ENCODE measurements at places on chromosomes 2 and 18.

DNA sequence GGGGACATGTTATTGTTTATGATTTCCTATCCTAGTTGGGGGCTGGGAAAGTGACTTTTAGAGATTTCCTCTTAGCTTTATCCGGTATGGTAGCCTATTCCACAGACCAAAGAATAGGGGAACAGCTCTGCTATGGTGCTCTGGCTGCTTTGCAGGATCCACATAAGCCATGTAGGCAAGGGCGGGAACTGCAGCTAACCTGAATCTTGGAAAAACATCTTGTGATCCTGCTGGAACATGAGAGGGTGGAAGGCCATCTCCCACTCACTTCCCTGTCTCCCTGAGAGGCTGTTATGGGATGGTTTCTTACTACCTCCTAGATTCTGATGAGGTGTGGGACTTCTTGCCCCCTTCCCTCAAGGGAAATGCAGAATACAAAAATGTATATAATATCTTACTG lies 2.0 kb upstream of the DARS1 start:
- DNase-seq = no peak

GRCh38 chr18:76923485-76924085 lies 101.2 kb downstream of the ZNF236 start:
- peak; percentile 18 for DNase-seq

DNA sequence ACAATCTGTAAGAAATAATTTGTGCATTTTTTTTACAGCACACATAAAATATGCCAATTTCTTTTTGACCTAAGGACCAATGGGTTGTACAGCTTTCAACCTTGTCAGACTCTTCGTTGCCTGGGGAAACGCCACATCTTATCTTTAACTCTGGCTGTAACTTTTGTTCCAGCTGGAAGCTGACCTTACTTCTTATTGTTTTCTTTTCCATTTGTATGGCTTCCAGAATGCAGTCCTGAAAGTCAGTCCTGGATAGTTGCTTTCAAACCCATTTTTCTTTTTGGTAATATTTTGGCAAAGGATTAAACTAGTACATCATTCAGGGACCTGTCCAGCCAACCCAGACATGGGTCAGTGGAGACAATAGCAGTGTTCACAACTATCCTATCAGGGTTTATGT lies 686.5 kb upstream of the CDH2 start:
- DNase-seq = no peak

GRCh38 chr2:6627316-6627715 lies 238.4 kb downstream of the CMPK2 start:
- DNase-seq = no peak

- no peak for DNase-seq
These were observed 13.7 kb upstream of the SAP130 start for GRCh38 chr2:128041561-128041960.

- DNase-seq = peak; percentile 32
These were observed 29.6 kb downstream of the DOK1 start for GRCh38 chr2:74584088-74584645.

Data from AG20443 (cell line).